Renal pelvis (tissue), 12 donors: ENCODE measurements at places on chromosomes 11 and 22. TPM values are rescaled to one million over a fixed set of nuclear protein-coding genes. Genes with fewer than 3 reads are reported as not detected.

Gene ZP1
- 0.10 TPM for polyA plus RNA-seq

Gene MMP27
- not detected for polyA plus RNA-seq

Gene RBMXL2
- 0.12 TPM for polyA plus RNA-seq

Gene ANO5
- 5.4 TPM for polyA plus RNA-seq

Gene AIFM3
- polyA plus RNA-seq: 1.6 TPM

Gene AHNAK
- polyA plus RNA-seq: 199 TPM

Gene CASP1
- polyA plus RNA-seq: 3.4 TPM

Gene CARD18
- not detected for polyA plus RNA-seq

Gene ADAMTS15
- 65.4 TPM for polyA plus RNA-seq

Gene RRM1
- polyA plus RNA-seq: 71.8 TPM

Gene C11orf16
- 1.1 TPM for polyA plus RNA-seq

Gene SCARF2
- 29.6 TPM for polyA plus RNA-seq

Gene DERL3
- polyA plus RNA-seq: 6.3 TPM
